ENCODE measurements at places on chromosomes 2 and 18.

GRCh38 chr2:37775908-37776250, 104.4 kb upstream of the CDC42EP3 start:
- peak; percentile 60 for DNase-seq

DNA sequence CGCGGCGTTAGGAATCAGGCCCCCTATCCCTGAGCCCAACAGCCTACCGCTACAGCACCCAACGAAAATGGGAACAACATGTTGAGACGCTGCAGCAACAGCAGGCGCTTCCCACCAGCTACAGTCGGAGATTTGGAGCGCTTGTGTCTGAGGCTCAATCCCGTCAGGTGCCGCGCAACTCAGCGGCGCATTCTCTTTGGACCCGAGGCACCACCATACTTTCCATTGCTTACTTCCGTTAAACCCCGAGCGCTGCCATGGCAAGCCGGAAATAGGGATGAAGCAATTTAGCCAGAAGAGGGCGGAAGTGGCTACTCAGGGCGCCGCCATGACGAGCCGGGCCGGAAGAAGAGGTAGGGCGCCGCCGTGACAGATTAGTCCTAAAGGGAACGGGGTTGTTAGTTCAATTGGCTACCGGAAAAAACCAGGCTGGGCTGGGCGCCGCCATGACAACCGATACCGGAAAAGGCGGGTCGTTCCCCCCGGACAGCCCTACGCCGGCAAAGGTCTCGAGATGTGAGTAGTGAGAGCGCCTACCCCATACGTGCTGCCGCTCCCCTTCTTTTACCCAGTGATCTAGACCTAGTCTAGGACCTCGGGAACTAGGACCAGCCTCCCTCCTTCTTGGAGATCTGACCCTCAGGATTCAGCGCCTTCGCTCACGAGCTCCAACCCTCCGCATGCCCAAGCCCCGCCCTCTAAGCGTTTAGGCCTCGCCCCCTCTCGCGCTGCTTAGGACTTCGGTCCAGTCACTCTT, at the start of gene CHCHD5:
Gene CHCHD5 (plus strand): TSS at position 476 of the 757 bp plus-strand sequence. CDS start 39 bp downstream, at position 515.
- peak; percentile 89 for DNase-seq

GRCh38 chr18:25141399-25141798, 210.6 kb downstream of the ZNF521 start:
- no peak for DNase-seq

- no peak for DNase-seq
Observed at GRCh38 chr2:239073745-239074530, 226.1 kb downstream of the TWIST2 start.

DNA sequence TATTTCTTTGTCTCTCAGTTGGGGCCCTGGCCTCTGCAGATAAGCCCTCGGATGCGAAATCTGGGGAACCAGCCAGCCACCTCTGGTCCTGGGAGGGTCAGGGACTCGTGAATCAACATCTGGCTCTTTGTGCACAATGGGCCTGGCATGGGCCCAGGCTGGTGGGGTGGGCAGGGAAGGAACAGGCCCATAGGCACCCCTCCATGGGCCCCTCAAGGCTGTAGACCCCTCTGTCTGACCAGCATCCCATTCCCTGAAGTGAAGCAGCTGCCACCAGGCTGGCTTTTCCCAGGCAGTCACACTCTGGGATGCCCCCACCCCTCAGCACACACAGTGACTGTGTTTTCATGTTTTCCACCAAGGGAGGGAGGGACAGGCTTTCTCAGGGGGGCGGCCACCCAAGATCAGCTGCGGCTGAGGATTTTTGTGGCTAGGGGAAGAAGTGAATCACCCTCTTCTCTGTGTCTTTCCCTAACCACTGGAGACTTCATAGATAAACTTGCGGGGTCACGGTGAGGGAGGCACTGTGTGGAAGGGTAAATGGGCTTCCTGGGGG, 166.0 kb downstream of the AGAP1 start:
- DNase-seq: peak; percentile 51

DNA sequence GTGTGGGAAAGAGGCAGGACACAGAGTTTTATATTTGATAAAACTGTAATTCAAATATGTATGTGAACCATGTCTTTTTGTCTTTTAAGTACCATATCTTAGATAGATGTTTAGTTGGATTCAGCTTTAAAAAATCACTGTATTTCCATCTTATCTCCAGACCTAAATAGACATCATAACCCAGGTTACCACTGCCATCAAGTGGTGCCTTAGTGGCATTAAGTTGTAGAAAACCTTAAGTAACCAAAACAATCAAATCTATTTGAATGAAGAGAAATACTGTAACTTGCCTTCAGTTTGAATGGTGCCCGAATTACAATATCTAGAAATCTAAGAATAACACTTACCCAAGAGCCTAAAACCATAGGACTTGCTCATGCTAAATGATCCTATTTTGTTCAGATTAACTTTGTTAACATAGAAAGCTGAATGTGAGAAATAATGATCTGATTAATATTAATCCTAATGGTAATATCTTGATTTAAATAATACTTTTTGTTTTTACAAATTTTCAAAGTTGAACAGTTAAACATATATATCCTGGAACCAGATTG, 92.5 kb upstream of the MAP2 start:
- DNase-seq: no peak

- no peak for DNase-seq
Observed at GRCh38 chr18:2096551-2096950, 474.8 kb downstream of the METTL4 start.

DNA sequence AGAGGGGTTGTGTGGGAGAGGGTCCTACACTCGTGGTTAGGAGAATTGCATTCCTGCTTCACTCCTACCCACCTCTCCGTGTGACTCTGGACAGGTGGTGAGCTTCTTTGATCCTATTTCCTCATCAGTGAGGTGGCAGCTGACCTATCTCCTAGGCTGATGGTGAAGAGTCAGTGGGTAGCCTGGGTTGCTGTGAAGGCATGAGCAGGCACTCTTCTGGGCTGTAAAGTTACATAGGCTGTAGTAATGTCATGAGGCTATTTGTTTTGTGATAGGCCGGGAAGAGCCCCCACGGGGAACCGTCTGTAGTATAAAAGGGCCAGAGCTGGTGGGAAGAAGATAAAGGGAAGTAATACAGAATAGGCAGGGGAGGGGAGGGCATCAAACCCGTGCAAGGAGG, 83.8 kb downstream of the TMEM247 start:
- no peak for DNase-seq

DNA sequence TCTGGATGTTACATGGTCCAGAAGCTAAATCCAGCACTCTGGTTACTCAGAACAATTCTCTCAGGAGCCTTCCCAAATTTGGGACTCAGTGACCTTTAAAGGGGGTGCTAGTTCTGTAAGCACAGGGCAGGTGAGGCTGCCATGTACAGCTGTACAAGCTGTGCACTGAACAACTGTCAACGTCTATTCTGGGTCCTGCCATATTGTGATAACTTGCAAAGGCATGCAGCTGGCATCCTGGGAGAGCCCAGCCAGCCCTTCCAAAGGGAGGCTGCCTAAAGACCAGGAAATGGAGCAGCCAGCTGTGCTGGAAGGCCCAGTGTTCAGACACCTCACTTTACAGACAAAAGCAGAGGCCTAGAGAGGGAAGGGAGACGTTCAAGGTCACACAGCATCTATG, 204.8 kb downstream of the KLHL29 start:
- DNase-seq: no peak

DNA sequence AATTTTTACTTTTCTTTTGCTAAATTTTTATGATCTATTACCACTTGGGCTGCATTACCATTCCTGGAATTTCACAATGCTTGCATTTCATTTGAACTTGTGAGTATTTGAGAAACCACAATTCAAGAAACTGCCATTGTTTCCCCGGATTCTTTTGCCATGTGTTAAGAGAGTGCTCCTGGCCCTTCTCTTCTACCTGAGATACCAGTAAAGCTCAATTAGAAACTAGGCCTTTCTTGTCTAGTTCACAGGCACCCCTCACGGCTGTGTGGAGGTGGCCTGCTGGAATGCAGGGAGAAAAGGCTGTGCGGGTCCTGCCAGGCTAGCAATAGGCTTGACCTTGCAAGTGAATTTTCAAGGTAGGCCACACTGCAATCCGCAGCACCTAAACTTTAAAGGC, 40.8 kb downstream of the ZEB2 start:
- peak; percentile 42 for DNase-seq

- DNase-seq: no peak
Observed at GRCh38 chr2:234676783-234677450, 180.0 kb upstream of the ARL4C start.

Measured in fibroblast of skin of left biceps (primary cell).